Hepatocyte (in vitro differentiated cells): ENCODE measurements at places on chromosomes 5 and 9. TPM values are rescaled to one million over a fixed set of nuclear protein-coding genes. Genes with fewer than 3 reads are reported as not detected.

DNA sequence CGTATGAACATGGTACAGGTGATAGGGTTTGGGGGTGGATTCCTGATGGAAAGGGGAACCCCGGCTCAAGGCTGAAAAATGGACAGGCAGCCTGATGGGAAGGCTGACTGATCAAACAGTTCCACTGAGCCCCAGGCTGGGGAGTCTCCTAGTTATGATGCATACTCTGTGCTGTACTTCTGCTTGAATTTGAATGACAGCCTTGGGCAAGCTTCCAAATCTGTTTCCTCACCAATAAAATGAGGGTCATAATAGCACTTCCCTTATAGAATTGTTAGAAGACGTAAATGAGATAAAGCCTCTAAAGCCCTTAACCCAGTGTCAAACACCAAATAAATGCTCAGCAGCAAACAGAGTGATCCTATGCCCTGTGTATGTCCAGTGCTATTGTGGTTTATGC, 478.5 kb upstream of the DMAC1 start:
- no peak for DNase-seq

DNA sequence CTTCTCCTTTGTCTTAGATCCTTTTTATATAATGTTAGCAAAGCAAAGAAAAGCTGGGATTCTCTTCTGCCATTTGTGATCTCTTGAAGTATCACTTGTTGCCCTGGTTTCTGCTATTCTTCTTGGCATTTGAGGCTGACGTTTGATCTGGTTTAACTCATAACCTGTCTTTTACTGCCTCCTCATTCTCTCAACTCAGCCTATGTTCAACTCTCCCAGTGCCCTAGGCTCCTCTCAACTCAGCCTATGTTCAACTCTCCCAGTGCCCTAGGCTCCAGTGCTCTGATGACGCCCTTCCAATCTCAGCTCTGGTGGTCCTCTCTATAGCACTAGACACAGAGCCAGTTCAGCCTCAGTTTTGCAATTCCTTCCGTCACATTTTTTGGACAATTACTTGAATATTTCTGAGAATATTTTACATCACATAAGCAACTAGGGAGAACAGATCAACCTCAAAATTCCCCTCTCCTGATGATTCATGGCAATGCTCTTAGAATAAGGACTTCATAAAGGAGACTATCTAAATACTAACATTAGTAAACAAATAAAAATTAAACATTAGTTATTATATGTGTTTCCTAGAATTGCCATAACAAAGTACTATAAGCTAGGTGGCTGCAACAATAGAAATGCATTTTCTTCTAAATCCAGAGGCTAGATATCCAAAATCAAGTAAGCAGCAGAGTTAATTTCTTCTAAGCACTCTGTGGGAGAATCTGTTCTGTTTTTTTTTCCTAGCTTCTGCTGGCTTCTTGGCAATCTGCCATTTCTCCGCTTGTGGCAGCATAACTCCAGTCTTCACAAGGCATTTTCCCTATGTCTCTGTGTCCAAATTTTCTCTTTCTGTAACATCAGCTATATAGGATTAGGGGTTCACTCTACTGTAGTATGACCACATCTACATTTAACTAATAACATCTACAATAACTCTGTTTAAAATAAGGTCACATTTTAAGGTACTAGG, 662.1 kb upstream of the FTMT start:
- DNase-seq = peak; percentile 54

DNA sequence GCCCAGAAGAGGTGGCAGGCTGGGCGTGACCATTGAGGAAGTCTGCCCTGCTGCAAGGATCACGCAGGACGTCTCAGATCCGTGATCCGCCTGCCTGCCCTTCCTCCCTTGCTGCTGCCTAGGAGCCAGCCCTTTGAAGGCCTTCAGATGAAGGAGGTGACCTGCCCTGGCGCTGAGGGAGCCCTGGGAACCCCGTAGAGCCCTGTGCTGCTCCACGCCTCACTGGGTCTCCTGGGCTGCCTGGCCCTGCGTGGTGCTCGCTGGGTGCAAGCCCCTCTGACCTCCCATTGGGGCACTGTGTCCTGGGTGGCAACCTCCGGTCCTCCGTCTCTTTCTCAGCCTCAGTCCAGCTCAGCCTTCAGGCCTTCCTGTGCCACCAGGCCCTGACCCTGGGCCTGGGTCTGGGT, 295.3 kb upstream of the IRX4 start:
- DNase-seq = no peak

DNA sequence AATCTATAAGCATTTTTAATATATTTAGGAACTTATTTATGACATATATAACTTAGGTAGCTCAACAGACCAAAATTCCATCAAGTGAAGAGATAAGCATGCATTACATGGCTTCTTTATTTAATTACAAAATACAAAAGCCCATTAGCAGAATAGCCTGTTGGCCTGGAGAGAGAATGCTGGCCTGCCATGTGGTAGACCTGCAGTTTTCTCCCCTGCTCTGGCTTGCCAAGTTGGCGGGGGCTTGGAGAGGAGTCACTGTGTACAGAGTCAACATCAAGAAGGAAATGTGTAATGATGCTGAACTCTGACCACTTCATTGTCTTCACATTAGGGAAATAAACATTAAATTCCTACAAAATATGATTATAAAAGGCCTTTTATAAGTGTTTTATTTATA, 69.8 kb upstream of the CNTLN start:
- no peak for DNase-seq

DNA sequence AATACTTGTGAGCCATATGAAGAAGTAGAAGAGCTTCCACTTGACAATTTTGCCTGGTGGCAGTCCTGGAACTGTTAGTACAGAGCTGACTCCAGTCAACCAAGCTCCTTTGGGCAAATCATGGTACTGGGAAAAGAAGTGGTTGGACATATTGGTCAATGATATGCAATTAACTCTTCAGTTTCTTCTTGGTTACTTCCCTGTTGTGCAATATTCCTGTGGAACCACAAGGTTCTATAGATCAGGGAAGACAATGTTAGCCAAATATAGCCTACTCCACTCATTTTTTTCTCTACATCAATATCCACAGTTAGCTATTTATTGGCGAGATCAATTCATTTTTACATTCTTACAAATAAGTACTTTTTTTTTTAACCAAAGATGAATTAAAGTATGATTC, 14.4 kb upstream of the GDA start:
- DNase-seq = no peak

DNA sequence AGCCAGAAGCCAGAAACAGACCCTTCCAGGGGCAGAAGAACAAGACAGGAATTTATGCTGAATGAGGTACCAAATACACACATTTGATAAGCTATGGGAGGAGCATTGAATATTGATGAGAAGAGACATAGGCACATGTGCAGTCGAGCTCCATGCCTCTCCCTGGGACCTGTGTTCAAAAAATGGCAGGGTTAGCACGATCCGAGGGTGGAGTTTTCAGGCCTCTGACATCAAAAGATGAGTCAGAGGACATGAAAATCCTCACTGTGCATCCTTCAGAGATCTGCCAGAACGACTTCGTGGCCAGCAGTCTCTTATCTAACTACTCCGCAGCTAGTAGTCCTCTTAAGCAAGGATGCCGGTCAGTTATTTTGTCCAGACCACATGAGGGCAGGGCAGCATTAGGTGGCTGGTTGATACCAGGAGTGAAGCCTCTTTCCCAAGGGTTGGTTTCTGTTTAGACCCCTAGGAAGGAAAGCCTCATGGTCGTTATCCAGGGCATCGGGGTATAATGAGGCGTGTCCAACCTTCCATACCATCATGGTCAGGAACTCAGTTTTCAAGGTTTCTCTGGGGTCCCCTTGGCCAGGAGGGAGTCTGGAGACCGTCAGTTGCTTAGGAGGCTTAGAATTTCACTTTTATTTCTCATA, 11.6 kb upstream of the CMBL start:
- peak; percentile 55 for DNase-seq

- DNase-seq = no peak
These were observed 26.0 kb upstream of the GNA14 start for GRCh38 chr9:77673941-77674791.

The GPX3 gene
- 66.2 and 69.9 TPM in 2 replicates for polyA plus RNA-seq

The WNK2 gene
- 13.5 and 19.9 TPM in 2 replicates for polyA plus RNA-seq

The SHROOM1 gene
- polyA plus RNA-seq = 17.8 and 19.2 TPM in 2 replicates

The NUP214 gene
- 13.7 and 16.5 TPM in 2 replicates for polyA plus RNA-seq
